ENCODE measurements at places on chromosomes 6 and 20.
A peak's percentile ranks its signal among the peaks of the same experiment; 100 is the strongest.

DNA sequence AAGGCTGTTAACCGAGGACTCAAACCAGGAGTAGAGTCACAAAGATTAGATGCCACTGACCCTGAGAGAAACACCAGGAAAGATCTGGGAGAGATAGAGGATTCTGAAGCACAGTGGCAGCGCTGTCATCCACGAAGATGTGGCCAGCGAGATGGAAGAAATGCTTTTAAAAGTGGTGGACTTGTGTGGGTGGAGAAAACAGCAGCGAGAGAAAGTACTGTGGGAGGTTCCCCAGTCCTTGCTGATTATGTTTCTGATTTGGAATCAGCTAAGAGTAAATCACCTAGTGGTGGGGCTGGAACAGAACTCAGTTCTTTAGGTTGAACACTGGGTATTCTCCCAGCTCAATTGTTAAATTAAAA, 435 bp upstream of the ZNF322 start:
- no peak for DNase-seq

DNA sequence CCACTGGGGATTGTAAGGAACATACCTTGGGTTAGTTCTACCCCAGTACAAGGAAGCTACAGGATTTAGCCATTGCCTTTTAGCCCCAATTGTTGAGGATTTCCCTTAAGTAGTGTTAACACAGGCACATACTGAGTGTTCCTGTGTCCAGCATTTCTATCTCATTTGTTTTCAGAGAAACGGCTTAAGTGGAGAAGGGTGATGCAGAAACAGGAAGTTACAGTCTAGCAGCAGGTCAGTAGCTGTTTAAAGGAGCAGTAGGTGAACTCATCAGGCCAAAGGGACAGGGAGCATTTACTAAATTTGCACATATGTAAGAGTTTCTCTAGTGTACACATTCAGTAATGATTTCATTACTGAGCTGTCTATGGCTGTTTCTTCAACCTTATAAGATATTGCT, 644.2 kb upstream of the GJE1 start:
- DNase-seq, result no peak

DNA sequence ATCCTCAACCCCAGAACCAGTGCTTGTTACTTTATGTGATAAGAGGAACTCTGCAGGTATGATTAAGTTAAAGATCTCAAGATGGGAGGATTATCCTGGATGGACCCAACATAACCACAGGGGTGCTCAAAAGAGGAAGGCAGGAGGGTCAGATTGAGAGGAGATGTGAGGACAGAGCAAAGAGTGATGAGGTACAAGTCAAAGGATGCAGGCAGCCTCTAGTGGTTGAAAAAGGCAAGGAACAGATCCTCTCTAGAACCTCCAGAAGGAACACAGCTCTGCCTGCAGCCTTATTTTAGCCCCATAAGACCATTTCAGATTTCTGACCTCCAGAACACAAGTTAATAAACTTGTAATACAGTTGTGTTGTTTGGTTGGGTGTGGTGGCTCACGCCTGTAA, 41.2 kb downstream of the PDSS2 start:
- no peak for DNase-seq

- no peak for DNase-seq
Measured at GRCh38 chr6:142459271-142459670, 157.5 kb downstream of the ADGRG6 start.

GRCh38 chr20:23627501-23627900, 10.3 kb downstream of the CST3 start:
- DNase-seq, result no peak

- no peak for DNase-seq
Measured at GRCh38 chr6:15770347-15771143, 107.7 kb upstream of the DTNBP1 start.

- DNase-seq, result peak; percentile 26
Measured at GRCh38 chr6:142943711-142944123, 1.3 kb downstream of the HIVEP2 start.

DNA sequence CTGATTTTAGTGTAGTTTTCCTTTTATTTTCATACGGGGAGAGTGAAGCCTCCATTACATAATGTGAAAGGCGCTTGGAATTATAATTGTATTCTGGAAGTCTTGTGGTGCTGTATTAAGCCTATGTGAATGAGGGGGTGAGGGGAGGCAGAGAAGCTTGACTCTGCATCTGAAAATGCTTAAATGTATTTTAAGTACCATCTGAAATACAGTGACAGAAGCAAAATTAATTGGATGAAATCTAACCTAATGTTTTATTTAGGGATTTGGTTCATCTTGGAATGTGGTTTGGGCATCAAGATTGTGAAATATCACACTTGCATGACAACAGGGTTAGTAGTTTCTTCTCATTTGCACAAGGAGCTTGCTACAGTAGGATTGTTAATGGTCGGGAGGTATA, 41.2 kb downstream of the TMEM200A start:
- no peak for DNase-seq

DNA sequence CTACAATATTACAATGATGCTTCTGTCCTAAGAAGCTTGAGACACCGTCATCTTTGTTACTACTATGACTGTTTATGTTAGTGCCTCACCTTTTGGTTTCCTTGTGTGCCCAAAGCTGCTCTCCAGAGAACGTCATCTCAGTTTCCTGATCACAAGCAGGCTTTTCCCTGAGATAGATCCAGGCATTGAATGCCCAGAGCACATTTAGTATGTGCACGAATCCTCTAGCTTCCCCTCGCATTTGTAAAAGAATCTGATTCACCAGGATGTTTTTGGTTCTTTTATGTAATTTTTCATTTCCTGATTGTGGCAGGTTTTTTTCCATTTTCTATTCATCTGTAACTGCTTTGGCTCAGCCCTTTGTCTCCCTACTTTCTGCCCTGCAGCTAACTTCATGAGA, 100.2 kb upstream of the TMEM181 start:
- DNase-seq, result no peak

DNA sequence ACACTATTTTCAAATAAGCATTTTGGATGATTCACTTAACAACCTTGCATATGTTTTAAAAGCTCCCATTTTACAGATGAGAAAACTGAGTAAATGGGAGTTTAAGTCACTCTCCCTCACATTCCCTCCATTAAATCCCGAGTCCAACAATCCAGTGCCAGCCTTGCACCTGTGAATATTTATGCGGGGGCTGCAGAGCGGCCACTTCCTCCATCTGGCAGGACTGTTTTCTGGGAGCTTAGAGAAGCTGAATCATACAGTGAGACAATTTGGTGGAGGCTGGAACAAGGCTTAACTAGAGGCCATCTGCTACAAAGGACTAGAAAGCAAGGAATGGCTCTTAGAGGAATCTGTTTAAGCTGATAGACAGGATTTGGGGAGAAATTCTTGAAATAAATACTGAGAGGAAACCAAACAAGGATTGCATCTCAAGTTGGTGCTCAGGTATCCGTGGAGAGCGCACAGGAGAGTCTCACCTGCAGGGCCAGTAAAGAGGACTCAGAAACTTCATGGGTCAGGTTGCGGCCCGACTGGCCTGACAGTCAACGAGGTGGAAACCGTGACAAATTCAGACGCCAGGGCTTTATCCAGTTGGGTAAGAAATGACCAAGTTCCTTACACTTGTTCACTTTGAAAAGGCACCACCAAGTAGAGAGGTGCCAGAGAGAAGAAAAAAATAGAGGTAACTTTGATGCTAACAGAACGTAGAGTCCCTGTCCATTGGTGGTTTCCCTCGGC, 478.5 kb downstream of the QKI start:
- DNase-seq, result no peak

DNA sequence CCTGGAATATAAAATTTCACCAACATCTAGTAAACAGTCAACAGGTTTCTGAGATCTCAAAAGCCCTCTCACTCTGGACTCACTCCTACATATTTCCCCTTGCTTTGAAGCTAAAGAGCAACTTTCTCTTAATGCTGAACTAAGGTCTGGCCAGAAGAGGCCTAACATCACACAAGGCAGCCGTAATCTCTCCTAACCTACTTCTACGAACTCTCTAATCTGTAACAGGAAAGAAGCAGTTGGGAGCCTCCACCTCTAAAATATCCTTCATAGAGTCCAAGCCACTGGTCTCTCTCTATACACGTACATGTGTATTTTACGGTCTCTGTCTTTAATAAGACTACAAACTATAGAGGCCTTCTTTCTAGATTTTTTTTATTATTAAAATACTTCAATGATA, 72.0 kb downstream of the REV3L start:
- DNase-seq, result no peak

- DNase-seq, result no peak
Measured at GRCh38 chr6:132789396-132789776, 9.1 kb downstream of the SLC18B1 start.

GRCh38 chr6:150641398-150642139, 41.9 kb downstream of the PLEKHG1 start:
- DNase-seq, result no peak

GRCh38 chr6:153092082-153093013, 38.7 kb downstream of the RGS17 start:
- no peak for DNase-seq

DNA sequence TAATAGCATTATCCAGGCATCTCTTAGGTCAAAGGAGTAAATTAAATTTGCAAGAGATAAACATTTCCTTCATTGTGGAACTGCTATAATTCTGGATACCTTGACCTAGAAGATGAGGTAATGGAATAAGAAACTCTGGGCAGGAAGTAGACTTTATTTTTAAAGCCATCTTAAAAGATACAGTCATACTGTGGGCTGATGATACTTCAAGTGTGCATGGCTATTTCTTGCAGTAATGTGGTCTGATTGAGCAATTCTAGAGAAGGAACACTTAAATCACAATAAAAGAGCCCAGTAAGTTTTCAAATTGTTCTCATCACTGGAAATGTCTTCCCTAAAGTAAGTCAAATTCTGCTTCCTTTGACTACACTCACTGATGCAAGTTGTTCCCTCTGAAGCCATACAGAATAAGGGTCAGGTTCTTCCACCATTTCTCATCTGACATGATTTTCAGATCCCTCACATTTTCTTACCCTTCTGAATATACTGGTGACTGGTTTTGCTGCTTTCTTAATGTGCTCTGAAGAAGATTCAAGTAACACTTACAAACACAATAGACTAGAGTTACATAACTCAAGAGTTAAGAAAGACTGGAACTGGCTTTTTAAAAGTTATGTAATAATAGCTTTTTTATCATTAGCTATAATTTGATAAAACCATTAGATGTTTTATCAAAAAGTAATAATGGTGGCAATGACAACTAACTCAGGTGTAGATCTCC, 62.6 kb upstream of the TMEM244 start:
- no peak for DNase-seq

GRCh38 chr6:167044696-167045095, 45.5 kb downstream of the CEP43 start:
- no peak for DNase-seq

GRCh38 chr20:17571153-17571527, 1.3 kb downstream of the DSTN start:
- no peak for DNase-seq

GRCh38 chr6:80541181-80541580, 434.7 kb downstream of the BCKDHB start:
- DNase-seq, result no peak

DNA sequence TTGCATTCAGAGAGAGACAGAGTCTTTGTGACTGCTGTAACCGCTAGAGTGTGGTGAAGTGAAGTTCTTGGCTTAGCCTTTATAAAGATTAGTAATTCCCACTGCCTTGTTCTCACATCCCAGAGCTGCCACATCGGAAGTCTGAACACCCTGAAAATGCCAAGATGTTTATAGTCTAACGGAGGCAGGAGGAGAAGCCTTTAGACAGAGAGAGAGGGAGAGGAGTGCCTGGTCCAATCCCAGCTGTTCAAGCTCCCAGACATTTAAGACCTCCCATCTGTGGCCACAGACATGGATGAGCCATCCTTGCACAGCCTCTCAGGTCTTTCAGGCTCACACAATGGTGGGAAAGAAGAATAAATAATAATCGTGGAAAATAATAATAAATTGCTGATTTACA, 1422.8 kb upstream of the EYS start:
- no peak for DNase-seq

DNA sequence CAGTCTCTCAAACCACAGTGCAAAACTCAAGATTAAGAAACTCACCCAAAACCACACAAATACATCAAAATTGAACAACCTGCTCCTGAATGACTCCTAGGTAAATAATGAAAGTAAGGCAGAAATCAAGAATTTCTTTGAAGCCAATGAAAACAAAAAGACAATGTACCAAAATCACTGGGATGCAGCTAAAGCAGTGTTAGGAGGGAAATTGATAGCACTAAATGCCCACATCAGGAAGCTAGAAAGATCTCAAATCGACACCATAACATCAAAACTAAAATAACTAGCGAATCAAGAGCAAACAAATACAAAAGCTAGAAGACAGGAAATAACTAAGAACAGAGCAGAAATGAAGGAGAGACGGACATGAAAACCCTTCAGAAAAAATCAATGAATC, 70.5 kb downstream of the TBC1D32 start:
- DNase-seq, result no peak

- no peak for DNase-seq
Measured at GRCh38 chr20:4171538-4172116, 156.3 kb upstream of the RNF24 start.

DNA sequence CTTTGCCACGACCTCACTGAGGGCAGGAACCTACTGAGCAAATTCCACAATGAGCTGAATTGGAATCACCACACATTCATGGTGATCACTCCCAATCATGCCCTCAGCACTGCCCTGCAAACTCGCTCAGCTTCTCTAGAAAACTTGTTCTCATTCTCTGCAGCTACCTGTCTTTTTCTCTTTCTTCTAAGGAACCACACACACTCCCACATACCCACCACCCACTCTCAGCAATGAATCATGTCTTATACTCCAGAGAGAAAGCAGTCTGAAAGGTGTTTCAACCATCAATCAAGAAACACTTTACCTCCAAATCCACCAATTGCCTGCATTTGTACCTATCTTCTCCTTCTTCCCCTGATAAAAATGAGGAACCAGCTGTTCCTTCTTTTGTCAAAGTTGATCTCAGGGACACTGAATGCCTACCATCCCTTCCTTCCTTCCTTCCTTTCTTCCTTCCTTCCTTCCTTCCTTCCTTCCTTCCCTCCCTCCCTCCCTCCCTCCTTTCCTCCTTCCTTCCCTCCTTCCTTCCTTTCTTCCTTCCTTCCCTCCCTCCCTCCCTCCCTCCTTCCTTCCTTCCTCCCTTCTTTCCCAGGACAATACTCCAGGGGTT, 84.6 kb upstream of the SGK1 start:
- no peak for DNase-seq

DNA sequence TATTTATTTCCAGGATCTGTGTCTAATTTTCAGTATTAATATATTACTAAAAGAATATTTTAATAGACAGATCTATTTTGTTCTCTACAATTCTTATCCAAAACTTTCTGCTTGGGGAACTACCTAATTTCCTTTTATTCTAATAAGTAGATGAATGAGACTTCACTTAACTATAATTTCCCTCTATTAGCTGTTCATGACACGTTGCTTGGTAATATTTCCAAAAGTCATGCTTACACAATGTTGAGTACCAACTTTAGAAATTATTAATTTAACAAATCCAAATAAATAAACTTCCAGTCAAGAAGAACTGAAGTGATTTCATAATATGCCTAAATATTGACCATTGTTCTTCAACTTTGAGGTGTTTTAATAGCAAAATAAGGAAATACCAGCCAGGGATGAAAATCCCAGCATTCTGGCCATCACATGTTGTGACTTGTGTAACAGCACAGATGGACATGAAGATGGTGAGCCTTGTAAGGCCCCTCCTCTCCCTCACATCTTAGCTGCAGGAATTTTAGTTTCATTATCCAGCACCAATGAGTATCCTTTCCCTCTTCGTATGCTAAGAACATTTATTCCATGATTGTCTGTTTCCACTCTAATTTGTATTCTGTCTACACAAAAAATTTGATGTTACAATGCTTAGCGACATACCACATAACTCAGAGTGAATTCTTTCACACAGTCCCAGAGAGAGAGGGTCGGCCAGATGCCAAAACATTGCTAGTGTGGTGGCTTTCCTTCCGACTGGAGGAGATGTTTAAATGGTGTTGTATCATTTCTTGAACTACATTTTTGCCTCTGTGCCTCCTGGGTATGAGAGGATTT, 137.5 kb downstream of the FOXA2 start:
- no peak for DNase-seq
